ENCODE measurements at places on chromosomes 5 and 9.

- DNase-seq: no peak
Observed at GRCh38 chr9:126650404-126651341, 36.9 kb downstream of the LMX1B start.

DNA sequence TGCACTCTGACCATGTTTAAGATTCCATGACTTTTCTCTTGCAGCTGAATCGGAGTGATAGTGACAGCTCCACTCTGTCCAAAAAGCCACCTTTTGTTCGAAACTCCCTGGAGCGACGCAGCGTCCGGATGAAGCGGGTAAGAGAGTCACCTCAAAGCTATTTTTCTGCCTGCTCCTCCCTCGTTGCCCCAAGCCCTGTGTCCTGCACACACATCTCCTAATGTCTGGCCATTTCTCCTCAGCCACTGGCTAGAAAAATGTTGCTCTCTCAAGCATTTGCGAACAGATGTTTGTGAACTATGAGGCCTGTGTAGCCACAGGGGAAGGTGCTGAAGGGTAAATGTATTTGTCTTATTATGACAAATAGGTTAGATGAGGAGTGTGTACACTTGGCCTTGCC is 25.7 kb upstream of the RARS1 start:
- no peak for DNase-seq

GRCh38 chr5:87390576-87391199 is 22.0 kb downstream of the CCNH start:
- no peak for DNase-seq

GRCh38 chr9:23698161-23698560 is 127.9 kb downstream of the ELAVL2 start:
- DNase-seq: no peak

GRCh38 chr5:41097642-41098041 is 26.5 kb upstream of the MROH2B start:
- DNase-seq: no peak

GRCh38 chr9:128933731-128934130 is 12.9 kb downstream of the PHYHD1 start:
- no peak for DNase-seq

DNA sequence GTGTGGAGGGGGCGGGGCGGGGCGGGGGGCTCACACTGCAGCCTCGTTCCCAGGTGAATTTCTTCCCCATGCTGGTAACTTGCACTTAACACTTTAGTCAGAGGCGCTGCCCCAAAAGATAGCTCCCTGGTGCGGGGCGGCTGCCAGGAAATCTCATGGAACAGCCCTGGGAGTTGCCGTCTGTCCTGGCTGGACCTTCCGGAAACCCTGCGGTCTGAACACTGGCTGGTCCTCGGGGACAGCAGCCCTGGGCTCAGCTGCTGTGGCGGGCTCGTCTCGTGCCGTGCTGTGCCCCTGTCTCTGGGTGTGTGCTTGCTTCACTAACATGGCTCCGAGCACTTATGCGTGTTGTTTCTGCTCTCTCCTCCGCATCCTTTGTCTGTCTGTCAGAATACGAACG is 25.8 kb downstream of the PTGES2 start:
- no peak for DNase-seq

GRCh38 chr5:154236536-154237375 is 46.2 kb downstream of the GALNT10 start:
- DNase-seq: no peak

- no peak for DNase-seq
Observed at GRCh38 chr5:141477815-141478214, 2.0 kb downstream of the PCDHGC3 start.

GRCh38 chr9:10228082-10228481 is 384.7 kb downstream of the PTPRD start:
- DNase-seq: no peak

DNA sequence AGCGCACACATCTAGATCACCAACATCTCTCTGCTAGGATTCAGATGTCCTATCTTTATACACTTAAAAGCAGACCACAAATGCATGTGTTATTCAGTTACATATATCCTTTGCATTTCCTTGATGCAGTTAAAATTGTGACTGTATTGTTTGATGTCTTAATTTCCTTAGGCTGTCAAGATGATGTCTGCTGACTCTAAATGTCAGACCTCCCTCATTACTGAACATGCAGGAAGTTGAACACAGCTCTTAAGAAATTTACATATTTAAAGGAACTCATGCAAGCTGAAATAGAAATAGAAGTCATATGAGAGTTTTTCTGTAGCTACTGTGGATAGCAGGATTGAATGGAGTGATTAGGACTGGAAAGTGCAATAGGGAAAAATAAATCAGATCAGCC is 336.5 kb upstream of the SEMA6A start:
- no peak for DNase-seq

GRCh38 chr5:7849681-7850394 is 1.1 kb downstream of the CFAP90 start:
- DNase-seq: no peak

GRCh38 chr5:112239996-112240395 is 179.1 kb downstream of the EPB41L4A start:
- no peak for DNase-seq

DNA sequence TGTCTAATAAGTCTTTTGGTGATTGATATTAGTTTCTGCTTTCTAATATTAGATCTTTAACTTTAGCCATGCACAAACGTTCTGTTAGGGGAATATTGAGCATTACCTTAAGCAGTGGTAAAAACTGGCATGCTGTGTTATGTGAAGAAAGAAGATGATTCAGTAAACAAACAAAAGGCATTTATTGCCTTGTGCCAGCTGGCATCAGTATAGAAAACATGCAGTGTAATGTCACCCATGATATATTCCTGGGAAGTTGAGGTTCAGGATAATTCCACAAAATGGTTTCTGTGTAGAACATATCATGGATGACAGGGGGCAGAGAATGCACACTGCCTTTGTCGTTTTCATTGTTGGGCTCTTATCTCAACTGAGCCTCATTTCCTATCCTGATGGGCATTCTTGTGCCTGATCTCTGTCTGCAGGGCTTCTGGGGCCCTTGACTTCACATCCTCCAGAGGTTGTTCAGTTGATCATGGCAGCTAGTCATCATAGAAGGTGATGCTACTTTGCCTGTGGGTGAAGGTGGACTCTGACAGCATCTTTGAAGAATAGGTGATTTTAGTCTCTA is 24.2 kb downstream of the LRRTM2 start:
- no peak for DNase-seq

DNA sequence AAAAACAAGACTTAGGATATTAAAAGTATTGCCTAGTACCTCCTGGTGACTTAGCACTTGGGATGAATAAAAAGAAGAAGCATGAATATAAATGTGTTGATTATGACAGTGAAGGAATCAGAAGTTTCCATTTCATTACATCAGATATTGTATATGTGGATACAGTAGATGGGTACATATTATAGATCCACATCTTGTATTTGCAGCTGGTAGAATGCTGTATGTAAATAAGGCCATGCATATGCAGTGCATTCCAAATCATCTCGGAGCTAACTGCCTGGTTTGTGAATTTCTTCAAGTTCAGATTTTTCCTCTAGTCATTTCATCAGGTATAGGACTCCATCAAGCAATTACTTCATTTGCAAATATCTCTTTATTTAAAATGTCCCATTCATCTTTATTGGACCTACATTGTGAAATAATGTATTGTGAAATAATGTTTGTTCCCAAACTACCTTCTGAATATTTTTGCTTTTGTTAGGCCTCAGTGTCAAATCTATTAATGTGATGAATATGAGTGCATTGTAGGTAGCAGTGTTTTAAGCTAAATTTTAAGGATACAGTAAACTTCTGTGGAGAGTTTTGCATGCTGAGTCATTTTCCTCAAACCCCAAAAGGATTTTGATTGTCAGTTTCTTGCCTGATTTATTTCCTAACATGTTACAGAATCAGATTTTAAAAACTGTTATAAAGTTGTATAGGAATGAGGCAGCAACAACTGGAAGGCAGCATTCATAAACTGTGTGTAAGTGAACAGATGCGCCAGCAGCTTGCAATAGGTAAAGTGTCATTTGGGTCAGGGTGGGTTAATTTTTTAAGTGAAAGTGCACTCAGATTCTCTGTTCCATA is 370.8 kb upstream of the RIOK2 start:
- DNase-seq: no peak

Data from effector memory CD4-positive, alpha-beta T cell (primary cell).